Activated gamma-delta T cell treated with Interleukin-2 at 50 U/mL for 16 hours (primary cell): ENCODE measurements at places on chromosomes 7 and 10.

DNA sequence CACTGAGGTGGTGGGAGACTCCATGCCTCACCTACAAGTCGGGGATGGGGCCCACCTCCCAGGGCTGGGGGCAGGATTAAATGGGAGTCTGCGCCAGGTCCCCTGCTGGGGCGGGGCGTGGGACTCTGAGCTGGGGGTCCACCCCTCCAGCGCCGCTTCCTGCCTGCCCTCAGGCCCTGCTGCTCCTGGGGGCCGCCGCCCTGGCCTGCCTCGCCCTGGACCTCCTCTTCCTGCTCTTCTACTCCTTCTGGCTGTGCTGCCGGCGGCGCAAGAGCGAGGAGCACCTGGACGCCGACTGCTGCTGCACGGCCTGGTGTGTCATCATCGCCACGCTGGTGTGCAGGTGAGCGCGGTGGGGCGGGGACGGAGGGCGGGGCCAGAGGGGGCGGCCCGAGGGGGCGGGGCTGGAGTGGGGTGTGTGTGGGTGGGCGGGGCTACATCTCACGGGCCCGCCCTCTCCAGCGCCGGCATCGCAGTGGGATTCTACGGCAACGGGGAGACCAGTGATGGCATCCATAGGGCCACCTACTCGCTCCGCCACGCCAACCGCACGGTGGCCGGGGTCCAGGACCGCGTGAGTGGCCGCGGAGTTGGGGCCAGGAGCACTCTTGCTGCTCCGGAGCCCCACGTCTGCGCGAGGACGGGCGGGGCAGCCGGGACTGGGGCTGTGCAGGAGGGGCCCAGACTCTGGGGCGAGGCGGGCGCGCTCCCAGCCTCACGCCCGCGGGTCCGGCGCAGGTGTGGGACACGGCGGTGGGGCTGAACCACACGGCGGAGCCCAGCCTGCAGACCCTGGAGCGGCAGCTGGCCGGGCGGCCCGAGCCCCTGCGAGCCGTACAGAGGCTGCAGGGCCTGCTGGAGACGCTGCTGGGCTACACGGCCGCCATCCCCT is 15.1 kb downstream of the TTYH3 start:
- DNase-seq, result no peak

GRCh38 chr7:155412416-155413253 is 45.3 kb upstream of the EN2 start:
- peak; percentile 21 for DNase-seq

- DNase-seq, result no peak
These were observed 20.2 kb downstream of the TAS2R16 start for GRCh38 chr7:122975341-122975740.

- DNase-seq, result no peak
These were observed 19.6 kb downstream of the GRID1 start for GRCh38 chr10:86346799-86347665.

DNA sequence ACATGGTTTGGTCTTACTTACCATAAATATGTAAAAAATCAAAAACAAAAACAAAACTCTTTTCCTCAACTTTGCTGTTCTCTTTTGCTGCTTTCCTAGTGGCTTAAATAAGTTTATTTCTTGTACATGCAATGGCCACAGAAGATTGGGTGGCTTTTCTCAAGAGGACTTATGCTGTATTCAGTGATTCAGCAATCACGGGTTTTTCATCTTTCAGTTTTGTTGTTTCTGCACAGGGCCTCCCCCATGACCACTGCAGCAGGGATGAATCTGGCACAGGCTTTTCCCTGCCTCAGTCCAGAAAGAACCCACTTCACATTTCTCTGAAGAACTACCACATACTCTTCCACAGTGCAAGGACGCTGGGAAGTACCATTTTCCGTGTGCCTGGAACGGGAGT is 355.0 kb downstream of the RNLS start:
- DNase-seq, result no peak

- no peak for DNase-seq
These were observed 36.2 kb upstream of the PPIF start for GRCh38 chr10:79310911-79311573.

- no peak for DNase-seq
These were observed 317.1 kb upstream of the ZMIZ1 start for GRCh38 chr10:78751716-78752115.

GRCh38 chr10:64733980-64734379 is 1212.8 kb downstream of the REEP3 start:
- no peak for DNase-seq
